ENCODE measurements at places on chromosomes 13 and 19.

DNA sequence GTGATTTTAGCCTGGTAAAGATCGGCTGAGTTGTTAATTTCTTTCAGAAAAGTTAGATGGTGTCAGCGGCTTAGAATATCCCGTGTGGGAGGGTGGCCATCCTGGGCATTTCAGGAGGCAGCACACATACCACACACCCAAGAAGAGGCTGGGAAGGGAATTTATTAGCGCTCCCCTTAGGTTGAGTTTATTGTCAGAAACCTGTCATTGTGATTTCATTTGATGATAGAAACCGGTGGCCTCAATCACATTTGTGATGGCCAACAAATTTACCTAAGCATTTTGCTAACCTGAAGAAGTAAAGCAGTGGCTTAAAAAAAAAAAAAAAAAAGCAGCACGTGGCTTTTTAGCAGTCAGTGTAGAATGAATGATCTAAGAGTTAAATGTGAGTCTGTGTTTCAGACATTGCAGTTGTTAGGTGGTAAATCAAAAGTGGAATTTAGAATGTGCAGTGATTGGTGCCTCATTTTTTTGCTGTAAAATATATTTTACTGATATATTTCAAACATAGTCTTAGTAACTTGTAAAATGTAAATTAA lies 2.7 kb downstream of the SIPA1L3 start:
- no peak for DNase-seq

- no peak for DNase-seq
Observed at GRCh38 chr19:41955521-41955920, 3.6 kb downstream of the RABAC1 start.

DNA sequence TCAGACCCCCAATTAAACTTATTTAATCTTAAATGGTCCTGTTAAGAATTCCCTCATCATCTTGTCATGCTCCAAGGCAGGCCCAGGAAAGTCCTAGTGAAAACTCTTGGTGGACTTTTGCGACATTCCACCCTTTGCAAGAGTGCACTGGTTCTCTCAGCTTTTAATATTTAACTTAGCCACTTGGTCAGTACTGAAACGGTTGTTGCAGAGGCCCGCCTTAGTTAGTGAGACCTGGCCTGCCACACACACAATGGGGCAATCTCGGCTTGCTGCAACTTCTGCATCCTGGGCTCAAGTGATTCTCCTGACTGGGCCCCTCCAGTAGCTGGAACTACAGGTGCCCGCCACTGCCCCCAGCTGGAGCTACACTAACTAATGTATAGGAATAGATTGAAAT lies 1366.0 kb downstream of the UQCRFS1 start:
- no peak for DNase-seq

- no peak for DNase-seq
Observed at GRCh38 chr13:28753946-28754345, 35.2 kb upstream of the SLC46A3 start.

DNA sequence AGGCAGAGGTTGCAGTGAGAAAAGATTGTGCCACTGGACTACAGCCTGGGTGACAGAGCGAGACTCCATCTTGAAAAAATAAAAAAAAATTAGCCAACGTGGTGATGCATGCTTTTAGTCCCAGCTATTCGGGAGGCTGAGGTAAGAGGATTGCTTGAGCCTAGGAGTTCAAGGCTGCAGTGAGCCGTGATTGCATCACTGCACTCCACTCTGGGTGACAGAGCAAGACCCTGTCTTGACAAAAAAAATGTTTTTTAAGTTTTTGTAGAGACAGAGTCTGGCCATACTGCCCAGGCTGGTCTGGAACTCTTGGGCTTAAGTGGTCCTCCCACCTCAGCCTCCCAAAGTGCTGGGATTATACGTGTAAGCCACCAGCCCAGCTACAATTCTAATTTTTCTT lies 22.4 kb upstream of the LSM14A start:
- DNase-seq = no peak

- DNase-seq = no peak
Observed at GRCh38 chr13:110525328-110526319, 35.9 kb downstream of the RAB20 start.

- no peak for DNase-seq
Observed at GRCh38 chr13:77535448-77535847, at the start of gene SCEL. Gene SCEL, plus strand, starts transcription at chr13:77535706. Its CDS starts 20,170 bp downstream, at chr13:77555876.

- no peak for DNase-seq
Observed at GRCh38 chr19:289651-290371, 1.4 kb downstream of the PLPP2 start.

All from stimulated activated CD4-positive, alpha-beta T cell treated with anti-CD3 and anti-CD28 coated beads, TNF-alpha, amount 100 ng/mL, for 4 hours (primary cell).